ENCODE measurements at places on chromosomes 7 and 10.

DNA sequence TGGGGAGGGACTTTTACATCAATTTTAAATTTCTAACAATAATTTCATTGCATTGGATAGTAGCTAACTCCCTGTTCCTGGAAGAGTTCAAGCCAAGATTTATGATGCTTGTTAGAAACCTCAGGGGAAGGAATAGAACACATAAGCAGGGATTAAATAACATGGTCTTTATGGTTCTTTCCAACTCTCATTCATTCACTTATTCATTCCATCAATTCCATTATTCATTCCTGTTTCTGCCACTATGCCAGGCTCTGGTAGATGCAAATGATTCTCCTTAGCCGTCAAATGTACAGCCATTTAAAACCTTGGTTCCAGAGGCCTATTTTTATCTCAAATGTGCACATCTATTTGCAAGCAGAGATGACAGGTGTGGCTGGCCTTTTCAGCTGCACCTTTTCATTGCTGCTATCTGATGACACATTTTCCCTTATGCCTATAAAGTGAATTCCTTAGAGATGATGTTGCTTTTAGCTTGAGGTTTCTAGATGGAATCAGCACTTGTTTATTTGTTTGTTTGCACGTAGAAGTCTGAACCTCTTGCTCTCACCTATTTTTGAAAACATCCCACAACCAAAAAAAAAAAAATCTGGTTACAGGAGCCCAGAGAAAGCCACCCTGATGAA lies 205.7 kb upstream of the IGFBP3 start:
- no peak for DNase-seq

GRCh38 chr10:96655461-96656197 lies 64.7 kb downstream of the PIK3AP1 start:
- DNase-seq, result no peak

DNA sequence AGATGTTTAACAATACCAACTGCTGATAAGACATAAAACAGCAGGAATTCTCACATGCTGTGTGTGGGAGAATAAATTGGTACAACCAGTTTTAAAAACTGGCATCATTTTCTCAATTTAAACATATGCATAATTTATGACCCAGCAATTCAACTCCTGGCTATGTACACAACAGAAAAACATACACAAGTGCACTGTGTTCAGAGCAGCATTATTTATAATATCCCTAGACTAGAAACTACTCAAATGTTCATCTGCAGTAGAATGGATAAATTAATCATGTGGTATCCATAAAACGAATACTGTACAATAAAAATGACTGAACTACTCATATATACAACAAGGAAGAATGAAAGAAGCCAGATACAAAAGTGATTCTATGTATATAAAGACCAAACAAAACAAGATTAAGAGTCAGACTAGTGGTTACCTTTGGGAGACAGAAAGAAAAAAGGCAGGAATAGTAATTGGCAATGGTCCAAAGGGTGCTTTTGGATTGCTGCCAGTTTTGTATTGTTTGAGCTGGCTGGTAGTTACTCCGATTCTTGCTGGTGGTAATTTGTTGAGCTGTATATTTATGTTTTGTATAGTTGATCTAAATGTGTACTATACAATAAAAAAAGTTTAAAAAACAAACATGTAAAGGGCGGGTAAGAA lies 306.0 kb downstream of the TFEC start:
- DNase-seq, result peak; percentile 95

- no peak for DNase-seq
Measured at GRCh38 chr7:113922049-113922448, 3.2 kb upstream of the PPP1R3A start.

- no peak for DNase-seq
Measured at GRCh38 chr7:150959739-150960734, 18.1 kb downstream of the KCNH2 start.

GRCh38 chr7:87475359-87476178 lies at the start of gene ABCB4:
Gene ABCB4 (minus strand): TSS chr7:87475680. CDS start chr7:87475465, 215 bp downstream.
- no peak for DNase-seq
